Activated T-helper 17 cell treated with anti-CD3 and anti-CD28 coated beads, Interleukin-2, amount 50 U/mL, for 72 hours (primary cell): ENCODE measurements at places on chromosomes 7 and 10. TPM values are rescaled to one million over a fixed set of nuclear protein-coding genes. Genes with fewer than 3 reads are reported as not detected.

SFRP4 gene
- not detected for total RNA-seq

DNA sequence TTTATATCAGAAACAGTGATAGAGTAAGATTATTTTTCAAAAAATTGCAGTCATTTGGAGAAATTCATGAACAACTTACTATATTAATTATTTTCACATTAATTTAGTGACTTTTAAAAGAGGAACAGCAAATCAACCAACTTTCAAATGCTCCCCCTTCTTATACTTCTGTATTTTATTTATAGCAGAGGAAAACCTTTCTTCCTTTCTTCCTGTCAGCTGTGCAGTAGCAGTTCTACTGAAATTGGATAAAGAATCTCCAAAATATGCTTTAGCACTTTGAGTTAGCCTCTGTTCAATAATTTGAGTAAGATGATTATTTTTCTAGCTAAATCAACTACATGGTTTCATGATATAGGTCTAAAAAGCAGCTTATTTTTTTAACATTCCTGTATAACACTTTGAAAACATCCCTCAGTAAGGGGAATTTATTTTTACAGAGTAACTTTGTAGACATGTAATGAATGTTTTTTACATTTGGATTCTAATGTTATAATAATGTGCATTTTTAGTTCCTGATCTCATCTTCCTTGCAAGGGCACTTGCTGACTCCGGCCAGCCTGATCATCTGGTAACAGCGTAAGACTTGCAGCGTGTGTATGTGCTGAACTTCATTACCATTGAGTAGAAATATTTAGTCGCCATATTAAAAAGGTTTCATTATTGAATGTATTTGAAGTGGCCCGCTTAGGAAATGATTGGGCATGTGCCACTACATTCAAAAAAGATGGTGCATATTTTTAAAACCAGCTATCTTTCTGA is 158.3 kb upstream of the HDAC9 start:
- H3K4me3 ChIP-seq: no peak overlapping the region
- H3K36me3 ChIP-seq: no peaks in the 10 kb centered on the region
- H3K27me3 ChIP-seq: peaks cover 6% of the 10 kb centered on the region
- no peaks in the 10 kb centered on the region for H3K4me1 ChIP-seq
- no peak overlapping the region for H3K27ac ChIP-seq

DNA sequence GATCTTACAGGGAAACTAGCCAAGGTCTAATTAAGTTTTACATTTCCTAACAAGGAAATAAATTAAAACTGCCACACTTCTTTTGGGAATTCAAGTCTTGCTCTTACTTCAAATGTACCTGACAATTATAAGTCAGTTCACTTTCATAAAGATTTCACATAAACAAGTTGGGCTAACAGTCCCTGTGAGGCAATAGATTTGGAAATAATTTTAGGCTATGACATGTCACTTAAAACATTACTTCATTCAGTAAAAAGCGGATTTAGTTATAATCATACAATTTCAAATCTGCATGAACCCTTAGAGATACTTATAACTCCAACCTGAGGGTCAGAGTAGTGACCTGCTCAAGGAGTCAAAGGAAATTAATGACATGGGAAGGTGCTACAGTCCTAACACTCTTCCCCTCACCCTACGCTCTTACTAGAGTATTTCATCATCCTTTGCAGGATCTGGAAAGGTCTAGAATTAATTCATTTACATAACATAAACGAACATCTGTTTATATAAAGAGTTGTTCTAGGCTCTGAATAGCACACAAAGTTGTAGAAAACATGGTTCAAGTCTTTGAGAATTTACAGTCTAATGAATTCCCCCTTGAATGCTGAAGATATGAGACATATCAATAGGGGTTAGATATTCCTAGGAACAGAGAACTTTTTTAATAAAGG is 32.3 kb upstream of the DNAJB12 start:
- H3K27me3 ChIP-seq: no peaks in the 10 kb centered on the region
- H3K4me1 ChIP-seq: no peaks in the 10 kb centered on the region
- no peak overlapping the region for H3K27ac ChIP-seq
- ATAC-seq: no peak
- no peak overlapping the region for H3K4me3 ChIP-seq

DNA sequence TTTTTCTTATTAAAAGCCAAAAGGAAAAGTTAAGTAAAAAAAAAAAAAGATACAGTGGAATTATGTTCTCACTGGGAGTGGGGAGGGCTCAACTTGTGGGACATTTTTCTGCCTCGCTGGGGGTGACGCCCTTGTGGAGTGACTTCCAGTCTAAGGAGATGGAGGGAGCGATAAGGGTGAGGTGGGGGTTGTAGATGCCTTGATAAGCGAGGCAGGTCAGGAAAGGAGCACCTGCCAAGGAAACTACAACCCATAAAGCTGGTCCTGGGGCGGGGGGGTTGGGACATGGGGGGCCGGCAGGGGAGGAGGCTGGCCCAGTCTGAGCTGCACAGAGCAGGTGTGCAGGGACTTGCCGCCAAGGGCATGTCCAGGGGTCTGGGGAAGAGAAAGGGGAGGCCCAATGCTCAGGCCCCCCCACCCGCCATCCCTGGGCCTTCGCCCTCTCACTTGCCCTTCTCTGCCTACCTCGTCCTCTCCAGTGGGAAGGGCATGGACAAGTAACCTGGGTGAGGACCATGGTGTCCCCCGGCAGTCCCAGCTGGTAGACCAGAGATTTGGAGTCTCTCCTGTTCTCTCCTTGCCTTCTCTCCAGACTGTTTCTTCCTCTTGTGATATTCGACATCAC is 2.5 kb upstream of the TRPV5 start:
- no peak overlapping the region for H3K27ac ChIP-seq
- H3K36me3 ChIP-seq: no peaks in the 10 kb centered on the region
- H3K27me3 ChIP-seq: peaks cover 4% of the 10 kb centered on the region
- no peak for ATAC-seq

RADIL gene
- total RNA-seq: 0.08 TPM

GRCh38 chr10:19168584-19168983 is 120.0 kb downstream of the MALRD1 start:
- no peaks in the 10 kb centered on the region for H3K27me3 ChIP-seq
- no peak overlapping the region for H3K4me3 ChIP-seq
- no peaks in the 10 kb centered on the region for H3K36me3 ChIP-seq

DNA sequence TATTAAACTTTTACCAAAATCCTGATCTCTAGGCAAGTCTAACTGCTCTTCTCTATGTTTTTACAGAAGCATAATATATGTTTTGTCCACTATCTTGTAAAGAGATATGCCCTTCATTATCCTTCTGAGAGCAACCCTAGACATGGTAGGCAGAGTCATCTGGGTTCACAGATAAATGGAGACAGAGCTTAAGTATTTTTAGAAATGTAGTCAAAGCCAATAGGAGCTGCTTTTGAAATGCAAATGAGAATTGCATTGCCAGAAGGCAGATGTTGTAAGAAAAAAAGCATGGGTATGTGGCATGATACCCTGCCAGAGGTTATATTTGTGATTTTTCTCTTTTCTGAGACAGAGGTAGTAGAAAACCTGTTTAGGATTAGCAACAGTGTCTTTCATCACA is 964.8 kb downstream of the SORCS3 start:
- H3K4me3 ChIP-seq: no peak overlapping the region
- no peaks in the 10 kb centered on the region for H3K4me1 ChIP-seq
- no peak for ATAC-seq
- no peak overlapping the region for H3K27ac ChIP-seq
- no peaks in the 10 kb centered on the region for H3K36me3 ChIP-seq

NFE2L3 gene
- total RNA-seq: 24.1 TPM

- no peaks in the 10 kb centered on the region for H3K27me3 ChIP-seq
- no peaks in the 10 kb centered on the region for H3K4me1 ChIP-seq
- no peak for ATAC-seq
- H3K36me3 ChIP-seq: no peaks in the 10 kb centered on the region
- H3K27ac ChIP-seq: no peak overlapping the region
Observed at GRCh38 chr10:52927678-52928077, 155.1 kb upstream of the MBL2 start.

DNA sequence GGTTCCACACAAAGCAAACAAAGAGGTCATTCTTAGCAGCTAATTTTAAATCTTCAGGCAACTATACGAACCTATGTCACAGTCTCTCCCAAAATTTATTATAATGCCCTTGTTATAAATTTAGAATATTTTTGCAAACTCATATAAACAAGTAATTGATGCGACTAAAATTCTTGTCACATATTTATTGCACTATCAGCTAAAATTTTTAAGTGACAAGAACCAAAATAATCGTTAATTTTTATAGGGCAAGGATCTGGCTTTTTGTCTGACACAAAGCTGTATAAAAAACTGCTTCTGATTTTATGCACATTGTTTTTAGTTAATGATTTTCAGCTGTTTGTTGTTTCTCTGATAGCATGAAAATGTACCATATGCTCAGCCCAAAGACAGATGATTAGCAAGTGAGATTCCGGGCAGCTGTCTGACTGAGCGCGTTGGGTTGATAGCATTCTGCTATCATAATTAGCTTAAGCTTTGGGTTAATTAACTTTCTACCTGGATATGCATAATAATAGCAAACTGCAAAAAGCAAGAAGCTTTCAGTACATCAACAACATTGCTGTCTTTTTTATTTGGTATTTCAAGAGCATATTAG is 136.0 kb downstream of the MGMT start:
- no peak overlapping the region for H3K27ac ChIP-seq
- H3K4me3 ChIP-seq: no peak overlapping the region
- ATAC-seq: no peak
- peaks cover 6% of the 10 kb centered on the region for H3K36me3 ChIP-seq

RSU1 gene
- total RNA-seq: 56.1 TPM

- peak; percentile 78 for ATAC-seq
- H3K36me3 ChIP-seq: no peaks in the 10 kb centered on the region
Observed at GRCh38 chr10:71396084-71396710, 523 bp upstream of the CDH23 start.

PRR15 gene
- not detected for total RNA-seq

DNA sequence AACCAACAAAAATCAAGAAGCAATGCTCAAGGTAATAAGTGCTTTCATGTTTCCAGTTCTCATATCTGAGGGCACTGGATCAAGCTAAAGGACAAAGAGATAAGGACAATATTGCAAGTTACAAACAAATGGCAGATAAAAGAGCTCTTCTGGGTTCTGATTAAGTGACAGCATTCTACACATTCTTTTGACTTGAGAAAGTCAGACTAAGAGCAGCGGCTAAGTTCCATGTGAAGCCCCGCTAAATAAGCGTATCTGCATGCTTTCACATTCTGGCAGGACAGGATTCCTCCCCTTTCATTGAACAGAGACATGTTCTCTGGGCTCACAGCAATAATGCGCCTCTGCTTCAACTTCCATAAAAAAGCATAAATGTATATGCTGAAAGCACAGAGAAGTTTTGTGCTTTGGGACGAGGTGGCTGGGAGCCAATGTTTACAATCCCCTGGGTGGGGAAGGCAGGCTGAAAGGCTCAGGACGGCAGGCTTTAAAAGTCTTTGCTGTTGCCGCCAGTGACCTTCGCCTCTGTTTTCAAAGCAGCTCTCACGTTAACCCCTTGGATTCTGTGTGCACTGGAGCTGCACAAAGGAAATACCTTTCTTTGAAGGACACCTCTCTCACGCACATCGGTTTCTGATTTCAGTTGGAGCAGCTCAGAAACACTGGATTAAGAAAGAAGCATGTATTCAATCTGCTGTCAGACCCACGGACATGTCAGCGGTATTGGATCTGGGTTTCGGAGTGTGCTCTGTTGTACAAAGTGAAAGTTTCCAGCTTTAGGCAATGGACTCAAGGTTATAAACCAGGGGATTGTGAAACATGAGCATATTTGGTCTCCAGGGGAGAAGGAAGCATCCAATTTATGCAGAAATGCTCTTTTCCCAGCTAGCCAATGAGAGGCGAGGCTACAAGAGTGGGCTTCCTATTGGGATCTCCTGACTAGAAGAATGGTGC is 105.4 kb upstream of the FAM133B start:
- no peak for ATAC-seq
- H3K27me3 ChIP-seq: no peaks in the 10 kb centered on the region
- H3K4me1 ChIP-seq: peaks cover 24% of the 10 kb centered on the region
- H3K36me3 ChIP-seq: peaks cover 75% of the 10 kb centered on the region
- H3K4me3 ChIP-seq: no peak overlapping the region
- peak overlapping the region; percentile 62 for H3K27ac ChIP-seq

DNA sequence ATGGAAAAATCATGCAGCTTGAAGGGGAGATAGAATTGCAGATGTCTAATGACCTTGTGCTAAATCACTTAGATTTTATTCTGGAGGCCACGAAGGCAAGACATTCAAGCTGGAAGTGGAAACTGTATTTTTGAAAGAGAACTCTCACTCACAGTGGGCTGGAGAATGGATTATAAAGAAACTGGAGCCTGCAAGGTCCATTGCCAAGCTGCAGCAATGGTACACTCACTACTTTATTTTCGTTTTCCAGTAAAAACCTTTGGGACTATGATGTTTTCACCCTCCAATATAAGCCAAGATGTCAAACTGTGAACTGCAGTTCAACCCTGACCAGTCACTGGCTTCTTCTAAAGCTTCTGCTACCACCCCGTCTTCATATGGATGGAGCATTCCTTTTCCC is 62.0 kb downstream of the SKIDA1 start:
- no peak for ATAC-seq
- H3K27ac ChIP-seq: no peak overlapping the region
- H3K36me3 ChIP-seq: no peaks in the 10 kb centered on the region
- no peaks in the 10 kb centered on the region for H3K27me3 ChIP-seq

CCDC3 gene
- 2.5 TPM for total RNA-seq

GNAT3 gene
- total RNA-seq: not detected

GRCh38 chr7:70037171-70037933 is 439.1 kb downstream of the AUTS2 start:
- no peak for ATAC-seq
- H3K27ac ChIP-seq: no peak overlapping the region
- no peaks in the 10 kb centered on the region for H3K4me1 ChIP-seq
- no peaks in the 10 kb centered on the region for H3K27me3 ChIP-seq
- H3K4me3 ChIP-seq: no peak overlapping the region

- peaks cover 16% of the 10 kb centered on the region for H3K36me3 ChIP-seq
- H3K27ac ChIP-seq: no peak overlapping the region
- H3K4me1 ChIP-seq: peaks cover 5% of the 10 kb centered on the region
- no peak for ATAC-seq
- peak overlapping the region; percentile 6 for H3K4me3 ChIP-seq
Observed at GRCh38 chr7:155508376-155509358, 37.7 kb downstream of the CNPY1 start.

IL15RA gene
- 28.2 TPM for total RNA-seq

MYL10 gene
- not detected for total RNA-seq

PSAP gene
- 153 TPM for total RNA-seq

GRCh38 chr7:121401896-121402295 is 5.8 kb upstream of the FAM3C start:
- peaks cover 4% of the 10 kb centered on the region for H3K4me1 ChIP-seq
- no peaks in the 10 kb centered on the region for H3K36me3 ChIP-seq
- H3K27ac ChIP-seq: no peak overlapping the region
- no peak overlapping the region for H3K4me3 ChIP-seq
